ENCODE measurements at places on chromosomes 1 and 21.
A peak's percentile ranks its signal among the peaks of the same experiment; 100 is the strongest.

DNA sequence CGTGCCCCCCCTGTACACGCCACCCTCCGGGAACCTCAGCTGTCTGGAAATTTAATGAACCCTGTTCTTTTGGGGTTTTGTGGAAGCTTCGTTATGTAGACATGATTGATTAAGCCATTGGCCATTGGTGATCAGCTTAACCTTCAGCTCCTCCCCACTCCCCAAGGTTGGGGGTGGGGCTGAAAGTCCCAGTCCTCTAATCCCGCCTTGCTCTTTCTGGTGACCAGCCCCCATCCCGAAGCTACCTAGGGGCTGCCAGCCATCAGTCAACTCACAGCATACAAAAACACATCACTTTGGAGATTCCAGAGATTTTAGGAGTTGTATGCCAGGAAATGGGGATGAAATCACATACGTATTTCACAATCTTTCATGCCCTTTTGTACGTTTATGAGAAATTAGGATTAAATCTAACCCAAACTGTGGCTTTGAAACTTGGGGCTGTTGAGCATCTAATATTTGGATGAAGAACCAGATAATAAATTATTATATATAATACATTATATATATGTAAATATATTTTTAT, 52.3 kb downstream of the BACE2 start:
- DNase-seq = no peak

DNA sequence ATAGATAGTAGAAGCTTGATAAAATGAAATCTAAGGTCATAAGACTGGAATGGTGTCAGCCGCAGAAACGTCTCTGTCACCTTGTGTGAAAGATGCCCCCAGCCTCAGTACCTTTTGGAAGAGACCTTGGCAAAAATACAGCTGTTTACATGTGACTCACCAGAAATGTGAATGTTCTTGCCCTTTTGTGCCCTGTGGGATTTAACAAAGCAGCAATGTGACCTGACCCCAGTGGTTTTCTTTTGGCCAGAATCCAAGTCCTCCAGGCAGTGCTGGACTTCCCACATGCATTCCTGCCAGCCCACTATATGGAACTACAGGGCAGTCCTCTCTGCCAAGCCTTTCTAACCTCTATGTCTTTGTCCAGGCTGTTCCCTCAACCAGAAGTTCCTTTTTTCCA, 27.2 kb upstream of the LRRC8C start:
- DNase-seq = no peak

GRCh38 chr1:154973344-154974101, 958 bp upstream of the CKS1B start:
- DNase-seq = peak; percentile 96

GRCh38 chr1:59375321-59376220, 78.7 kb downstream of the FGGY start:
- peak; percentile 98 for DNase-seq

DNA sequence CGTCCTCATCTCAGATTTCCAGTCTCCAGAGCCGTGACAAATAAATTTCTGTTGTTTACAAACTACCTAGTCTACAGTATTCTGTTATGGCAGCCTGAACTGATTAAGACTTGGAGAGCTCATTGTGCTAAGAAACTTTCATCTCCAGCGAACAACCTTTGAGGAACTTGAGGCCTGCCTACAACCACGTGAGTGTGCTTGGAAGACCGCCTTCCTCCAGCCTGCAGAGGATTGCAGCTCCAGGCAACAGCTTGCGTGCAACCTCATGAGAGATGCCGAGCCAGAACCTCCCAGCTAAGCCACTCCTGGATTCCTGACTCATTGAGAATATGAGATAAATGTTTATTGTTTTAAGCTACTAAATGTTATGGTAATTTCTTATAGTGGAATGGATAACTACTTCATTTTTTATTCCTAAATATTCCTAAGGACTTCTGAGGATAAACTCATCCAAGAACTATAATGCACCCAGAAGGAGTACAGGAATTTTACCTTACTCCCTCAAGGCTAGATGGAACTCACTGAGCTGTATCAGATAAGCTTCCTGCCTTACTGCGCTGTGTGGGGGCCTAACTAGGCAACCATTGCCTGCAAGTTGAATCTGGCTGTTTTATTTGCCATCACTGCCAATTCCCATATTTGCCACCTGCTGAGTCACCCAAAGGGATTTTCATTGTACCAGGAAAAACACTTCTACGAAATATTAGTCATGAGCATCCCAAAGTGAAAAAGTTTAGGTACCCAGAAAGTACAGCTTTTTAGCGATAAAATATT, 17.6 kb downstream of the FAM177B start:
- DNase-seq = peak; percentile 78

GRCh38 chr1:239630767-239631166, 244.4 kb downstream of the CHRM3 start:
- no peak for DNase-seq

GRCh38 chr1:209580577-209580976, 2.9 kb upstream of the CAMK1G start:
- no peak for DNase-seq

GRCh38 chr1:235093013-235093695, 35.5 kb downstream of the TOMM20 start:
- DNase-seq = no peak

GRCh38 chr1:228697207-228698016, 37.9 kb upstream of the RHOU start:
- peak; percentile 48 for DNase-seq

DNA sequence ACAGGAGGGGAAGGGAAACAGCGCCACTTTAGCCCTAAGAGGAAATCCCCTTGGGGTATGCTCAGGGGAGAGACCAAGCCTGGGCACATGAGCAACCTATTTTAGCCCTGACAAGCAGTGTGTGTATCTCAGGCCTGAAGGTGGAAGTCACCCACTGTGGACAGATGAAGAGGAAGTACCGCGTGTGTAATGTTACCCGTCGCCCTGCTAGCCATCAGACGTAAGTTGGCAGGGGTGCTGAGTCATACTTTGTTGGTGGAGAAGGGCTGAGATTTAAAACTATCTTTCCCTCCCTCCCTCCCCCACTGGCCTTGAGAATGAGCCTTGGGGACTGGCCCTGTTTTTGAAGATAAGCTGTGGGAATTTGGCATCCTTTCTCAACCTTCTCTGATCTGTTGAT, 11.2 kb downstream of the AGO1 start:
- no peak for DNase-seq

GRCh38 chr1:23895993-23896392, 17.2 kb downstream of the CNR2 start:
- DNase-seq = no peak

GRCh38 chr1:239772446-239772845, 319.2 kb upstream of the FMN2 start:
- no peak for DNase-seq

DNA sequence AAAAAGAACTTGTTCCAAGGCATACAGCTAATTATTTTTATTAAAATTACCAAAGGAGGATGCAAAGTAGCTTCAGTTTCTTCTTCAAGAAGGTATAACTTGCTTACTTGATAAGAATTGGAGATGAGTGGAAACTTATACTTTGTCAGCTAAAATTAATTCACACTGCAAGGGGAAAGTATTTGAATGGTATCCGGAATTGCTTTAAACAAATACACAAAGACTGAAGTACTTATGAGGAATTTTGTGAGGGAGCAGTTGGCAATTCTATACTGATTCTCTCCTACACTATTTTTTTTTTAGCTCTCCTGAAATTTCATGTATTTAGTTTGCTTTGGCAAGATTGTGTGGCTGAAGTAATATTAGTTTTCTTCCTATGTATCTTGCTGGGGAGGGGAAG, 39.2 kb upstream of the GRIK1 start:
- no peak for DNase-seq

GRCh38 chr1:48841461-48841860, 64.8 kb upstream of the BEND5 start:
- DNase-seq = no peak

- DNase-seq = no peak
These were observed 75.6 kb downstream of the TAS1R2 start for GRCh38 chr1:18783705-18784481.

DNA sequence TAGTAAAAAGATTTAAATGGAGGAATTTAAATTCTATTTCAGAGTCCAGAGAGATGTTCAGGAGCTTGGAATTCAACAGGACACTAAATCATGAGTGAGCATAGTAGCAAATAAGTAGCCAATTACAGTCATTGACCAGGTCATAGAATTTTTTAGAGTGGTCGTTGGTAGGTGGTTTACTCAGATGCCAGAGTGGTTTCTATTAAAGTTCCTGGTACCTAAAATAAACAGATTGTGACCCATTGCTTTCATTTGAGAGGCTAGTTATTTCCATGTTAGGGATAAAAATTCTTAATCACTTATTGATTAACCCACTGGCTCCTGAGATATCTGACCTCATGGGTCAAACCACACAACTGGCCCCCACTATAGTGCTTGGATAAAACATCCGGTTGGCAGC, 201.3 kb downstream of the ASTN1 start:
- DNase-seq = no peak

DNA sequence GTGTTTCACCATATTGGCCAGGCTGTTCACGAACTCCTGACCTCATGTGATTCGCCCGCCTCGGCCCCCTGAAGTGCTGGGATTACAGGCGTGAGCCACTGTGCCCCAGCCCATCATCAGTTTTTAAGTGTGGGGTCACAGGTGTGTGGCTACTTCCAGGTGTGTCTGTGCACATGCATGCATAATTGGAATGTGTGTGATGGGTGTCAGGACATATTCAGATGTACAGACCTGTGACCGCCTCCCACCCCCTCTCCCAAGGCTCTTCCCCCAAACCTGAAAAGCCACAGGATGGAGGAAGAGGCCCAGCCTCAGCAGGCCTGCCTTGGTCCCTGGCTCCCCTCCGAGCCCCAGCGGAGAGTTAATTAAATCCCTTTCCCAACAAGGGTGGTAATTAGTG, 37.3 kb upstream of the CSF3R start:
- DNase-seq = no peak

DNA sequence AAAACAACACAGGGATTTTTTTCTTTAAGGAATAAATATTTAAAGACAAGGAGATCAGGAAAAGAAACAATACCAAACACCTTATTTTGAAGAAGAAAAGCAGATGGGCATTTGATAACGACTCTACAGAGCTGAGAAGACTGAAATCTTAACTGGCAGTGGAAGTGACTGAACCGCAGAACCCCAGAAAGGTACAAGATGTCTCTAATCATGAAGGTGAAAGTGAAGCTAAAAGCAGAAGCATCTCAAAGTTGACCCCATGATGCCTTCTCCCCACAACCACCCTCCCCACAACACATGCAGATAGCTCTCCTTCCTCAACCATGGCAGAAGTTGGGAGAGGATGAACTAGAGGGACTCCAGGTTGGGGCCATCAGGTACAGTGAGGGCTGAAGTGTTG, 129.6 kb downstream of the ZNF648 start:
- no peak for DNase-seq

GRCh38 chr1:209886219-209886536, 51.8 kb upstream of the SYT14 start:
- DNase-seq = no peak

- DNase-seq = no peak
These were observed 82.6 kb downstream of the NENF start for GRCh38 chr1:212515329-212515760.

DNA sequence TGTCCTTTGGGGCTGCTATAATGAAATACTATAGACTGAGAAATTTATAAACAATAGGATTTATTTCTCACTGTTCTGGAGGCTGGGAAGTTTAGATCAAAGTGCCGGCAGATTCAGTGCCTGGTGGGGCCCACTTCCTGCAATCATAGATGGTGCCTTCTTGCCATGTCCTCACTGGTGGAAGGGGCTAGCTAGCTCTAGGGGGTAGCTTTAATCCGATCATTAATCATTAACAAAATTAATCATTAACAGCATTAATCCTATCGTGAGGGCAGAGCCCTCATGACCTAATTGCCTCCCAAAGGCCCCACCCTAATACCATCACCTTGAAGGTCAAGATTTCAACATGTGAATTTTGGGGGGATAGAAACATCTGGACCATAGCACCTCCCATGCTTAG, 124.3 kb downstream of the TRABD2B start:
- no peak for DNase-seq

- no peak for DNase-seq
These were observed 855 bp downstream of the DSCAM start for GRCh38 chr21:40846103-40846502.

- no peak for DNase-seq
These were observed 17.1 kb upstream of the RSPO1 start for GRCh38 chr1:37651803-37652202.

DNA sequence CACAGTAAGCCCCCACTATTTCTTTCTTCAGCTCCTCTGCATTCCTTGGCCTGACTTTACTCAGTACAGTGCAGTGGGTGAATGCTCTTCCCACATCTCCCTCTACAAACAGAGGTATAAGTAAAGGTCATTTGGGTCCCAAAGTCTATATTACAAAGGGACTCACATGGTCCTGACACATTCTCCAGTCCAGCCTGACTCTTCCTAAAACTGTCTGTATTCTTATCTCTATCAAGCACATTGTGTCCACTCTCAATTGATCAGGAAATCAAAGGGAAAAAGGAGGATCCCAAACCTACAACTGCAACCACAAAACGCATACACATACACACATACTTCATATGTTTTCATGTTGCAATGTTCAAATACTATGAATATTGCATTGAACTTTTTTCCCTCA, 49.4 kb downstream of the FRRS1 start:
- DNase-seq = no peak

DNA sequence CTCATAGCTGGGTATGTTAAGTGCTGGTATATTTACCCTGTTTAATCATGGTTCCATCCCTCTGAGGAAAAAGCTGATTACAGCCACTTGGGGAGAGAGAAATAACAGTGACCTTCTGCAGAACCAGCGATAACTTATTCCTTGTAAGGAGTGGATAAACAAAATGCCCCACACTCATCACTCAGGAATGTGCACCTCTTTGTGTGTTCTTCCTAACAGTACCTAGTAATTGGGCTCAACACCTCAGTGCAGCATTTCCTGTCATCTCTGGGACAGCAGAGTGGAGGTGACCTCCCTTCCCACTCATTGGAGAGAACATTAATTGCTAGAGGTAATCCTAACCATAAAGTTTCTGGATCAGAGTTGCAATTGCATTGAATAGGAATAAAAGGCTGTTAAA, 112.5 kb upstream of the F3 start:
- no peak for DNase-seq

DNA sequence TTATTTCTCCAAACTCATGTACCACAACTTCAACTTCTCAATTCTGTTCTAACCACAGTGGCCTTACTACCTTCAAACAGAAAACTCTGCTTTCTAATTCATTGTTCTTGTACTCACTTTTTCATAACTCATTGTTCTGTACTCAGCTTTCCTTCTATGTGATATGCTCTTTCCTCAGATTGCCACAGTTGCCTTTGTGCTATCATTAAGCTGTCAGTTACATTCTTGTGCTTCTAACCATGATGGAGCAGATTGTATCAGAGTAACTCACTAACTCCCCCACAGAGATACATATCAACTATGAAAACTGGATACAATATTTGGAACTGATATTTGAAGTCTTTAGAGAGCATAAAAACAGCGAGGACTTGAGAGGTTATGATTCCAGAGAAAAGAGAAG, 1213.7 kb downstream of the KCNT2 start:
- no peak for DNase-seq

- no peak for DNase-seq
These were observed 16.9 kb downstream of the MTARC1 start for GRCh38 chr1:220803401-220804201.

- DNase-seq = no peak
These were observed 115.5 kb downstream of the RERE start for GRCh38 chr1:8701794-8702471.

- DNase-seq = no peak
These were observed 85.3 kb upstream of the GPR88 start for GRCh38 chr1:100452641-100453040.

Data from GM04504 (cell line).